ENCODE measurements at places on chromosomes 7 and 10. TPM values are rescaled to one million over a fixed set of nuclear protein-coding genes. Genes with fewer than 3 reads are reported as not detected.

DNA sequence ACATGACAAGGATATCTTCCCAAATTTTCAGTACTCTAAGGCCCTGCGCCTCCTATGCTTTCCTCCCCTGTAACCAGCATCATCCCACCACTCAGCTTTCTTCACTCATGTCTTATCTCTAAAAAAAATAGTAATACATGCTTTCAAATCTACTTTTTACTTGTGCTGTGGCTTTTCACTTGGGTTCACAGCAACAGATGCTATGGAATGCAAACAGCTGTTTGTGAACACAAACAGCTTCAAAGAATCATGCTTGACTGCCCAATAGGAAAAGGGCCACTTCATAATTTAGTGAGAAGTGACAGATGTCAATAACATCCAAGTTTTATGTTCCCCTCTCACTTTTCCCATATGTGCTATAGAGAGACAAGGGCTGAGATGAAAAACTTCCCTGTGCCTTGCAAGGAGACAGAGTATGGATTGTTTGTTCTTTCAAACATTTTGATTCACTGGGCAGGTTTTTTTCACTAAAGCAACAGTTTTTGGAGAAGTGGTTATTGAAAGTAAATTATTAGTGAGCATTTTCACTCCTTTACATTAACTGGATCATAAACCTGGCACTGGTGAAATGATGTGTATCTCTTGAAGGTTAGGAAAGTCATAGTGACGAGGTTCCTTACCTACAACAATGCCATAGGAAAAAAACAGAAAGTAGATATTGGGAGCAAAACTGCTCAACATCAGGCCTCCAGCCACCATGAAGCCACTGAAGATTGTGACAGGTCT, 37.3 kb downstream of the SLC16A9 start:
- H3K27ac ChIP-seq = no peak overlapping the region
- DNase-seq = no peak
- no peaks in the 10 kb centered on the region for H3K27me3 ChIP-seq

DNA sequence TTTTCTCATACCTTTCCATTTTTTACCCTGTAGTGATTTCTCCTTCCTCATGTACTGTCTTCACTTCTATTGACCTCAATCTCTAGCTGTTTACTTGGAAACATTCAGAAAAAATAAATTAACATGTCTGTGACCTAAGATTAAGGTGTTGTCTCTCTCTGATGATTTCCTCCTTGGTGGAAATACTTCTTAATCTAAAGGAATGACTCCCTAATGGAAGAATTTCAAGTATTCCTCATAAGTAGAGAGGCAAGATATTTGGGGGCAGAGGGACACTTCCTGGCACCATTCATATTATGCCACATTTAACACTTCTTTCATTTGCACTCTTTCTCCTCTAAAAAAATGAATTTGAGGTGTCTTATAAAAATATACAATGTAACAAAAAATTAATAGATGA, 202.8 kb downstream of the NEBL start:
- DNase-seq = no peak
- no peaks in the 10 kb centered on the region for H3K4me1 ChIP-seq
- no peak overlapping the region for H3K4me3 ChIP-seq
- H3K27me3 ChIP-seq = no peaks in the 10 kb centered on the region
- H3K27ac ChIP-seq = no peak overlapping the region
- H3K36me3 ChIP-seq = no peaks in the 10 kb centered on the region

DNA sequence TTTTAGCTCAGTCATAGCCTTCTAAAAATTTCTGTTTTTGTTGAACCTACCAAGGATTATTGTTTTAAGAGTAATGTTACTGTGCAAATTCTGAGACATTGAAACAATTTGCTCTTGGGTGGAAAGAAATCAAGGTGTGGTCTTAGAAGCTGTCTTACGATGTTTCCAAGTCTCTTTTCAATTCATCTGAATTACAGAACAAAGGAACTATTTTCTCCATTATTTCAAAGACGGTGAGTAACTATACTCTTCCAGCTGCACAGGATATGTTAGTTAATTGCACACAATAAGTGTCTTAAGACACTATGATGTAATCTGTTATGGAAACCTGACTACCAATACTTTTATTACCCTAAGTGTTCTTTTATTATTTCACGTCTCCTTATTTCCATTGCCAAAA, 106.8 kb upstream of the POM121L12 start:
- H3K4me1 ChIP-seq = no peaks in the 10 kb centered on the region
- no peak for DNase-seq
- no peak overlapping the region for H3K4me3 ChIP-seq
- no peak overlapping the region for H3K27ac ChIP-seq
- no peaks in the 10 kb centered on the region for H3K36me3 ChIP-seq
- H3K27me3 ChIP-seq = no peaks in the 10 kb centered on the region

Gene AMPH
- 8.8 TPM for total RNA-seq

GRCh38 chr10:94115725-94116124, 122.0 kb downstream of the PLCE1 start:
- H3K4me3 ChIP-seq = no peak overlapping the region
- no peak overlapping the region for H3K27ac ChIP-seq
- no peaks in the 10 kb centered on the region for H3K27me3 ChIP-seq
- H3K4me1 ChIP-seq = peaks cover 10% of the 10 kb centered on the region

Gene VKORC1L1
- 21.6 TPM for total RNA-seq

DNA sequence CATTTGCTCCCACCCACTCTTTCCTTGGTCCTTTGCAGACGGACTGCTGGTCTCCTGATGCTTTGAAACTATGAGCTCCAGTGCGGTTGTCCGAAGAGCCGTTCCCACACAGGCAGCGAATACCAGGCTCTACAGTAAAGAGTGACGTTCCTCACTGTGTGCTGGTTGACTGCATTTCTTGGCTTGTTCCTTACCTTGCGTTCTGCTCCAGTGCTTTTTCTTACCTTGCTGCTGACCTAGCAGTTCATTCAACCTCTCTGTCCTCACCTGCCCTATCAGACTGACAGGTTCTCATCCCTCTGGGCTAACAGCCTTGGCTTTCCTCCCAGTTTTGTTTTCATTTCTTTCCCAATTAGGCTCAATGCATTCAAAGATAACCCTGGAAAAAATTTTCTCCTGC, 214.8 kb downstream of the TMEM178B start:
- no peaks in the 10 kb centered on the region for H3K4me1 ChIP-seq
- H3K4me3 ChIP-seq = no peak overlapping the region
- no peak overlapping the region for H3K27ac ChIP-seq
- no peaks in the 10 kb centered on the region for H3K36me3 ChIP-seq

Gene MYL10
- not detected for total RNA-seq

Gene HTR5A
- total RNA-seq = not detected

GRCh38 chr10:62043421-62044021, 142.0 kb downstream of the ARID5B start:
- H3K4me1 ChIP-seq = peaks cover 4% of the 10 kb centered on the region
- no peaks in the 10 kb centered on the region for H3K36me3 ChIP-seq
- H3K4me3 ChIP-seq = no peak overlapping the region
- DNase-seq = no peak
- no peak overlapping the region for H3K27ac ChIP-seq

DNA sequence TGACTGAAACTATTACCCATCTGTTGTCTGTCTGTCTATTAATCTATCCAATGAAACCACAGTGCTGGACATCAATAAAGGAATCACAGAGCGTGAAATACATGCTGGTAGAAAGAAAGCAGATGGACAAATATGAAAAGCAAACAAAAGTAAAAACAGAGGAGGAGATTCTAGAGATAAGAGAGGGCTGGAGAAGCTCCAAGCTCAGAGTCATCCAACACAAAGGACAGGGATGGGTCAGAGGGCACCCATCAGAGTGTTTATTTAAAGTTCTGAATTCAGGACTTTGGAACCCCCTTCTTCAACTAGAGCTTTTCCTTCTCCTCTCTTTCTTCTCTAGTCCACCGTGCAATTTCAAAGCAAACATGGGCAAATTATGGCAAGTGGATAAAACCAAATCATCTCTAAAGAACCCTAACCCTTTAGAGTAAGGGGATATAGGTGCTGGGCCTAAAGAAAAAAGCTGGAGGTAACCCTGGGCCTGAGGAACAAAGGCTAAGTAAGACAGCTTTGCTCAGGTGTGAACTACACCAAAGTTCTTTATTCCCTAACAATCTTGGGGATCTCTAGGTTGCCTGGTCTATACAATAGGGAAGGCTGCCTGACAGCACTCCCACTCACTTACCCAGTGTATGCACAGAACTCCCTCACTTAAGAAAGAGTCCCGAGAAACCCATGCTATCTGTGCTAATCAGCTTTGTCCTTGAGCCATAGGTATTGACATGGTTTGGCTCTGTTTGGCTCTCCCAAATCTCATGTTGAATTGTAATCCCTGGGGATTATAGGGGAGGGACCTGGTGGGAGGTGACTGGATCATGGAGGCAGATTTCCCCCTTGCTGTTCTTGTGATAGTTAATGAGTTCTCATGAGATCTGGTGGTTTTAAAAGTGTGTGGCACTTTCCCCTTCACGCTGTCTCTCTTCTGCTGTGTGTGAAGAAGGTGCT, 97.0 kb downstream of the BAMBI start:
- no peaks in the 10 kb centered on the region for H3K27me3 ChIP-seq
- no peak overlapping the region for H3K4me3 ChIP-seq
- H3K36me3 ChIP-seq = no peaks in the 10 kb centered on the region
- no peak for DNase-seq
- H3K4me1 ChIP-seq = no peaks in the 10 kb centered on the region

Gene CYCS
- 63.8 TPM for total RNA-seq

DNA sequence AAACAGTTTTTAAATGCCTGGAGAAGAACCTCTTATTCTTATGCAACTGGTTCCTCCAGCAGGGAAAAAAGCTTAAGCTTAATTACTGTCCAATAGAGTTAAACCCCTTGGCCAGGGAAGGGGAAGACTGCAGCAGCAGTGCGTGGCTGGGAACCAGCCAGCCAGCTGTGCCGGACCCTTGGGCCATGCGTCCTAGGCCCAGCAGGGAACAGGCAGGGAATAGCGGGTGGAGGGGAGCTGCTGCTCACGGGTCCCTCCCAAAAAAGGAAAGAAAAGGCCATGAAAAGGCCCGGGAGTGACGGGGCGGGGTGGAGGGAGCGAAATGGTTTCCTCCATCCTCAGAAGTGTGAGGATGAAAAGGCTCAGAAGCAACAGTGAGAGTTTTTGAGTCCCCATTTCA, 35.2 kb upstream of the HECW1 start:
- DNase-seq = no peak
- no peaks in the 10 kb centered on the region for H3K4me1 ChIP-seq
- H3K4me3 ChIP-seq = no peak overlapping the region
- H3K27ac ChIP-seq = no peak overlapping the region
- no peaks in the 10 kb centered on the region for H3K27me3 ChIP-seq
- H3K36me3 ChIP-seq = no peaks in the 10 kb centered on the region

DNA sequence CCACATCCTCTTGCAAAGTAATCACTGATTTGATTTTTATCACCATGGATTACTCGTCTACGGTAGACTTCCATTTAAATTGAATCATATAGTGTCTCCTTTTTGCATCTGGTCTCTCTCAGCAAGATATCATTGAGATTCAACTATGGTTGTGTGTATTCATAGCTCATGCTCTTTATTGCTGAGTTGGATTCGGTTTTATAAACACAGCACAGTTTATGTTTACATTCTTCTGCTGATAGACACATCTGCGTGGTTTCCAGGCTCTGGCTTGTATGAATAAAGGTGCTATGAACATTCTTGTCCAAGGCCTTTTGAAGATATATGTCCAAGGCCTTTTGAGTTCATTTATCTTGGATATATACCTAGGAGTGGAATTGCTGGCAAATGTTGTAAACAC, 356.5 kb upstream of the CELF2 start:
- DNase-seq = no peak
- no peak overlapping the region for H3K27ac ChIP-seq
- H3K27me3 ChIP-seq = no peaks in the 10 kb centered on the region
- H3K36me3 ChIP-seq = no peaks in the 10 kb centered on the region
- no peak overlapping the region for H3K4me3 ChIP-seq
- no peaks in the 10 kb centered on the region for H3K4me1 ChIP-seq

Gene FAM180A
- 67.1 TPM for total RNA-seq

GRCh38 chr10:86770412-86770960, 14.1 kb downstream of the BMPR1A start:
- no peak for DNase-seq
- peaks cover 5% of the 10 kb centered on the region for H3K4me1 ChIP-seq
- H3K4me3 ChIP-seq = no peak overlapping the region
- no peaks in the 10 kb centered on the region for H3K36me3 ChIP-seq
- H3K27ac ChIP-seq = no peak overlapping the region

Gene MYO1G
- total RNA-seq = 7.2 TPM

Gene CPA4
- total RNA-seq = 1.0 TPM

DNA sequence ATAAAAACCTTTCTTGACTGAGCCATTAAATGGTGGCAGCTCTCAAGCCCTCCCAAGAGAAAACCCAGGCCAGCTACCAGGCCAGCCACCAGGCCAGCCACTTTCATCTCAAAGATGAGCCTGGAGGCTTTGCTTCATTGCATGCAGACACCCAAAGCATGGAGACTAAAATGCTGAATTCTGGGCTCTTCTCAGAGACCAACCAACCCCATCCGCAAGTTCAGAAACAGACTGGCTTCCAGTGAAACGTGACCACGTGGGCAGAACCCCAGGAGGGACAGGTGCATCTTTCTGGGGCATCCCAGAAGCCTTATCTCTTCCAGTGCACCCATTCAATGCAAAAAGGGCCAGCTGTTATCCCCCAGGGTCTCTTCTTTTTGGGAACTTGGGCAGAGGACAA, 20.9 kb downstream of the CHST15 start:
- no peaks in the 10 kb centered on the region for H3K36me3 ChIP-seq
- no peaks in the 10 kb centered on the region for H3K27me3 ChIP-seq
- H3K4me3 ChIP-seq = no peak overlapping the region
- H3K4me1 ChIP-seq = no peaks in the 10 kb centered on the region

Gene STK17A
- 38.8 TPM for total RNA-seq

- no peaks in the 10 kb centered on the region for H3K36me3 ChIP-seq
- no peak overlapping the region for H3K27ac ChIP-seq
Measured at GRCh38 chr10:79392506-79393176, 45.4 kb downstream of the PPIF start.

GRCh38 chr10:78763651-78764395, 304.9 kb upstream of the ZMIZ1 start:
- no peaks in the 10 kb centered on the region for H3K4me1 ChIP-seq
- no peak overlapping the region for H3K4me3 ChIP-seq
- H3K27ac ChIP-seq = no peak overlapping the region
- H3K27me3 ChIP-seq = no peaks in the 10 kb centered on the region

Gene MSMB
- total RNA-seq = not detected

DNA sequence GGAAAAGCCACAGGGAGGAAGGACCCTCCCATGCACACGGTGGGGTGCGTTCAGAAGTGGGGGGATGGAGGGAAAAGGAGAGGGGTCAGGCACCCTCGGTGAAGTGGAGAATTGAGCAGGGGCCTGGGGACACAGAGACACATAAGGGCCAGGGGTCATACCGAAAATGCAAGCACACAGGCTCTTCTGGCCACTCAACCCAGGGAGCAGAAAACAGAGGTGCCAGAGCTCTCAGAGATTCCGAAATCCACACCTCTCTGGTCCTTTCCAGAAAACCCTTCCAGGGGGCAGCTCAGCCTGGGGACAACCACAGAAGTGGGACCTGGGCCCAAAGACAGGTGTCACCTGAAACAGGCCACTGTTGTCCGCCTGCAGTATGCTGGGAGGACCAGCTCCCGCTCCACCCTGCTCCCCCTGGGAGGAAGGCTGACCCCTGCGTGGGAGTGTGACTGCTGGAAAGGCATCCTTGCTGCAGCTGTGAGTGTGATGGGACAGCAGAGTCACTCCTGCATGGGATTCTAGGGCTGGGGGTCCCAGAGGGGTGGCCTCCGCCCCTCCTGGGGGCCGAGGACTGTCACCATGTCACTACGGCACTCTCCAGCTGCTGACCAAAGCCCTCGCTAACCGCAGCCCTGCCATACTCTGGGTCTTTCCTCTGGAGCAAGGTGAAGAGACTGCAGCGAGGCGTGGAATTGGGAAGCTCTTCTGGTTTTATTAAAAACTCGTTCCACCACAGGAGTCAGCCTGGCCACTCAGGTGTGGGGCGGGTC, 63.1 kb downstream of the TMEM209 start:
- H3K27me3 ChIP-seq = no peaks in the 10 kb centered on the region
- no peak for DNase-seq
- no peak overlapping the region for H3K4me3 ChIP-seq
- no peaks in the 10 kb centered on the region for H3K4me1 ChIP-seq
- H3K36me3 ChIP-seq = no peaks in the 10 kb centered on the region

Data from aorta (tissue), 5 donors.